Renal cortical epithelial cell (primary cell): ENCODE measurements at places on chromosomes 1 and 21. TPM values are rescaled to one million over a fixed set of nuclear protein-coding genes. Genes with fewer than 3 reads are reported as not detected.

Gene MAB21L3
- total RNA-seq: 6.9 and 11.1 TPM in 2 replicates

Gene NHLH1
- 0.05 TPM in 1 of 2 replicates, not detected in the other for total RNA-seq

Gene S1PR1
- total RNA-seq: 6.8 and 8.2 TPM in 2 replicates

DNA sequence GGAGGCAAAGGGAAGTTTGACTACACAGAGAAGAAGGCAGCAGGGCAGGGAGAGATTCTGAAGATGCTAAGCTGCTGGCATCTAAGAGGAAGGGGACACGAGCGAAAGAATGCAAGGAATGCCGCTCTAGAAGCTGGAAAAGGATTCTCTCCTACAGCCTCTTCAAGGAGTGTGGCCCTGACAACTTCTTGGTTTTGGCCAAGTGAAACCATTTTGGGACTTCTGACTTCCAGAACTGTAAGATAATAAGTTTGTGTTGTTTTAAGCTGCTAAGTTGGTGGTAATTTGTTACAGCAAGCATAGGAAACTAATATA is 28.5 kb downstream of the MGST3 start:
- DNase-seq: no peak

GRCh38 chr1:248862695-248862997 is 3.8 kb upstream of the ZNF692 start:
- no peak for DNase-seq

GRCh38 chr21:35852820-35853219 is 207.5 kb downstream of the SETD4 start:
- DNase-seq: no peak

GRCh38 chr1:233614743-233615521 is 1.0 kb downstream of the KCNK1 start:
- no peak for DNase-seq

DNA sequence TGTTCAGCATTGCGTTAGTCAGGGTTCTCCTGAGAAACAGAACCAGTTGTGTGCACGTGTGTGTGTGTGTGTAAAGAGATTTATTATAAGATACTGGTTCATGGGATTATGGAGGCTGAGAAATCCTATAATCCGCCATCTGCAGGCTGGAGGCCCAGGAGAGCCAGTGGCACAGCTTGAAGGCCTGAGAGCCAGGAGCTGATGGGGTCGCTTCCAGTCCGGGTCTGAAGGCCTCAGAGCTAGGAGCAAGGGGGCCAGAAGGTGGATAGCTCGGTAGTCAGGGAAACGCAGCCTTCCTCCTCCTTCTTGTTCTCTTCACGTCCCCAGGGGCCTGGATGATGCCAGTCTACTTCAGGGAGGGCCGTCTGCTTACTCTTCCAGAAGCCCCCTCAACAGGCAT is 37.7 kb downstream of the FAAP20 start:
- no peak for DNase-seq

GRCh38 chr1:192418552-192419285 is 101.9 kb downstream of the RGS21 start:
- no peak for DNase-seq

- no peak for DNase-seq
Measured at GRCh38 chr1:113879739-113880038, 7.7 kb downstream of the BCL2L15 start.

GRCh38 chr21:24275616-24276015 is 1331.7 kb downstream of the MRPL39 start:
- no peak for DNase-seq
